ENCODE measurements at places on chromosomes 2 and 18. TPM values are rescaled to one million over a fixed set of nuclear protein-coding genes. Genes with fewer than 3 reads are reported as not detected.

Gene LRRTM4
- 1.7 TPM for polyA plus RNA-seq

Gene FNDC4
- 7.3 TPM for polyA plus RNA-seq

Gene COL4A3
- 57.6 TPM for polyA plus RNA-seq

Gene PLEKHH2
- 25.6 TPM for polyA plus RNA-seq

Gene EMX1
- 38.7 TPM for polyA plus RNA-seq

Gene AFF3
- polyA plus RNA-seq, result 25.4 TPM

Gene IRS1
- polyA plus RNA-seq, result 13.0 TPM

Gene IL36B
- not detected for polyA plus RNA-seq

Gene CDC42EP3
- polyA plus RNA-seq, result 57.6 TPM

Gene APCDD1
- polyA plus RNA-seq, result 142 TPM

Gene CHRNG
- polyA plus RNA-seq, result 1.1 TPM

Gene ROCK1
- polyA plus RNA-seq, result 75.7 TPM

Gene THAP4
- polyA plus RNA-seq, result 54.3 TPM

Gene MTCL1
- 21.8 TPM for polyA plus RNA-seq
